ENCODE measurements at places on chromosomes 11 and 22.

- no peak for DNase-seq
These were observed 4.4 kb downstream of the APOL1 start for GRCh38 chr22:36257308-36257707.

DNA sequence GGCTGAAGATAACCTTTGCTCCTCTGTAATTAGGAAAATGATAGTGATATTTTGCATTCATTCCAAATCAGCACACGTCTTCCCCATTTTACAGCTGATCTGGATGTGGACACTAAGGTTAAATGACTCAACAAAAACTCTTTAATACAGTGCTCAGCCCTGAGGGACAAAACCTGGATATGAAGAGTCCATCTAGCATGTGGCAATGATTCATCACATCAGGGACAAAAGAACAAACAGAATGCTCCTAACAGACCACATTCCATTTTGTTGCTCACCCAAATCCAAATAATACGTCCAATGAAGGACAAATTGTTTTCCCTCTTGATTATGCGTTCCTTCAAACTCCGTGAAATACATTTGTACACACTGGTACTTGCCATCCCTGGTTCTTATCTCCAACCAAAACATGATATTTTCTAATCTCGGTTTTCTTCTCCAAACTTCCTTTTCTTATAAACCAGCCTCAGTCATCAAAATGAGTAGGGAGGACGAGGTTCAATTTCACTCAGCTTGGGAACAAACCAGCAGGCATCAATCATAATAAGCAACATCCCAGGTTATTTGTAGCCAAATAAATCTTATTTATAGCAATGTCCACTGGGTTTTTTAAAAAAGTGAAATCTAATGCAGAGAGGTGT is 53.7 kb upstream of the MTMR2 start:
- no peak for DNase-seq

DNA sequence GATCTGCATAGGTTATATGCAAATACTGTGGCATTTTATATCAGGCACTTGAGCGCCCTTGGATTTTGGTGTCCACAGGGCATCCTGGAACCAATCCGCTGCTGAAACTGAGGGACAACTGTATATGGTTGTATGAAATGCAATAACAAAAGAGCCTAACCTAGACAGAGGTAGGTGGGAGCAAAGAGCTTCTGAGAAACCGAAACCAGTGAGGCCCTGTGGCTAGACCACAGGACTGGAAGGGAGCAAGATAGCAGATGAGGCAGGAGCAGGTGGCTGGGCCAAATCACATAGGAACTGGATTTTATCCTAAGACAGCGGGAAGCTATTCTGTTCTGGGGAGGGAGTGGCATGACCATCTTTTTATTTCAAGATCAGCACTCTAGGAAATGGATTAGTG is 30.1 kb downstream of the RCN1 start:
- no peak for DNase-seq

DNA sequence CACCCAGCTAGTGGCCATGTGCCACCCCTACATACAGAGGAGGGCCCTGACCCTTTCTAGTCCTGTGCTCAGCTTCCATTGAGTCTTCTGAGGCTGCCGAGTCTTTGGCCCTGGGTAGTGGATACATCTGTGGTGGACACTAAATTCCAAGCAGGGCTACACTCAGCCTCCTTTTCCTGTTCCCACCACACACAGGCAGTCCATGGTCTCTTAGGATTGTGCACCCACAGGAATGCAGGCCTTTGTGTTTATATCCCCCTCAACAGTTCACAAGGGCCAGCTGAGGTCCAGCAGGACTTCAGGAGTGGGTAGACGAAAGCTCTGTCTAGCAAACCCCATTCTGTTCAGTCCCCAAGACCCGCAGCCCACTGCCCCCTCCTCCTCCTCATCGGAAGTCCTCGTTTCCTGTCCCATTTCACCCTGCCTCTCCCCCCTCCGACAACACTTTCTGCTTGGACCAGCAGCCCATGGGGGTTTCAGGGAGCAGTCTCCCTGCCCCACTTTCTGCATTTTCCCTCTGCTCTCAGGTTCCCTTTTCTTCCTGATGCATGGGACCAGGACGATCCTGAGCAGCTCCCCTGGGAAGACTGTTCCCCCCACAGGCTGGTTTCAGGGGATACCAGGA is 91.8 kb downstream of the SWAP70 start:
- DNase-seq: no peak

- no peak for DNase-seq
These were observed 885.8 kb downstream of the KCNA4 start for GRCh38 chr11:29131055-29131454.

DNA sequence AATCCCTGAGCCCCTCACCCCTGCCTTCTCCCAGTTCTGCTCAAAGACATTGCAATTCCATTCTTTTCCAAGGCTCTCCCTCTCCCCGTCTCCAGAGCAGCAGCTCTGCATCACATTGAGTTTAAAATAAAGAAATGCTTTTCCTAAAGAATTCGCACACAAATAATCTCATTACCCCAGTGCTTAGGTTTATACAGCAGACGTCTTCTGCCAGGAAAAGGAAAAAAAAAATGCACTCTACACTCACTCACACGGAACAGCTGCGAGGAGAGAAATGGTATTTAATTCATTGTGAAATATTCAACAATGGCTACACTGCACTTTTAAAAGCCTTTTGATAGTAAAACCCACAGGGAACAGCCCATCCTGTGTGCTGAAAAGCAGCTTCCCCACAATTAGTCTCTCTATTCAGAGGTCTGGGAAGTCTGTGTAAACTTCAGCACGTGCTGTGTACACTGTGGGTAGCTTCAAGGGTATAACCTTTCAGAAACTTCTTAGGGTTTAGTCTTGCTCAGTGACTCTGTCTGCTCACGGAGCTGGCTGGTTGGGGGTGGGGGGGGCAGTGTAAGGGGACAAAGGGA is 42.8 kb downstream of the ETS1 start:
- DNase-seq: no peak

DNA sequence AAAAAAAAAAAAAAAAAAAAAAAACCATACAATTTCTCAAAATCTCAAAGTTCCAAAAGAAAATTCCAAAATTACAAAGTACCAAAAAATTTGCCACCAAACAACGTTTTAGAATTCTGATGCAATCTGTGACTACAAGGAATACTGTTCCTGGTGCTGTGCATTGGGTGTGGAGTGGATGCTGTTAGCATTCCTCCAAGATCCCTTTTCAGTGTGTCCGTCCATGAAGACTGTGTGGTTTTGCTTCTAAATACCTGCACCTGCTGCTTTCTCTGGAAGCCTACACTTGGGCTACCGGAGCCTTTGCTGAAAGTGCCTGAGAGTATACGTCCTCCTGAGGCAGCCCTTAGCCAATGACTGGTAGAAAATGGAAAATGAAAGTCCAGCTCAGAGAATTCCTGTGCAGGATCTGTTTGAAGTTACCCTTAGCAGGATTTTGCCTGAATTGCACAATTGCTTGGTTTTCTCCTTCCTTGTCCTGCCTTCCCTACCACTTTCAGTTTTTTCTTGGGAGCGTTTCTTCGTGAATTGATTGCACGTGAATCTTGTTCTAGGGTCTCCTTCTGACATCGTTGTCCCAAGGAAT is 140.8 kb downstream of the TRPC6 start:
- DNase-seq: no peak

GRCh38 chr11:63915961-63916836 is 765 bp downstream of the RCOR2 start:
- DNase-seq: peak; percentile 84

- no peak for DNase-seq
These were observed 537.4 kb upstream of the CCDC90B start for GRCh38 chr11:83823461-83824025.

DNA sequence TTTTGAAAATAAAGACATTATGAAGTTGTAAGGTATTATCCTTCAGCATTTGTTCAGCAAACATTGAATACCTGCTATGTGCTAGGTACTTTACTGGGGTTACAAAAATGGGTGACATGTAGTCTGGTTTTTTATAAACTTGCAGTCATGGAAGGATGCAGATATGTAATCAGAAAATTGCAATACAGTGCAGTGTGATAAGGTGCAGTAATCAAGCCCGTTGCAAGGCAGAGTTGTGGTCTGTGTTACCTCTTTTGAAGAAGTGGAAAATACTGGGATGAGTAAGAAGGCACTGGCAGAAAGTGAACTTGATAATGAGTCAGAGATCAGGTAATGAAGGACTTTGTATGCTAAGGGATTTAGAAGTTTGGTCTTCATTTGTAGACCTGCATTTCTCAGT is 8.1 kb downstream of the FBXO7 start:
- no peak for DNase-seq

DNA sequence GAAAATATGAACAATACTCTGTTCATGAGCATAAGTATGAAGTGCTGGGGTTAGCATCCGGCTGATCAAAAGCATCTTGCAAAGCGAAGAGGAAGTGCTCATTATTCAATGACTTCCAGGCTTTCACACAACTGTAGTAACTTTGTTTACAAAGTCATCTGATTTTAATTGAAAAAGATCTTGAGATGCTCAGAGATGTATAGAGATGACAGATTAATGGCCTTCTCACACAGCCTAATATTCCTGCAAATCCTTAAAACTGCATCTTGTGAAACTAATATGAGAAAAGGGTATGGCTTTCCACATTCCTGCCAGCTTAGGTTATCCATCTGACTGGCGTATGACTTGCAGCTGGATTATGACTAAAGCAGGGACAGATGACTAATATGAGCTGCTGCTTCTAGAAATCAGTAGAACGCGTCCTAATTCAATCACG is 125.4 kb downstream of the CASP12 start:
- peak; percentile 44 for DNase-seq

- DNase-seq: no peak
These were observed 9.3 kb downstream of the HINFP start for GRCh38 chr11:119130662-119131061.

GRCh38 chr22:27732391-27732790 is 69.2 kb downstream of the MN1 start:
- DNase-seq: no peak

DNA sequence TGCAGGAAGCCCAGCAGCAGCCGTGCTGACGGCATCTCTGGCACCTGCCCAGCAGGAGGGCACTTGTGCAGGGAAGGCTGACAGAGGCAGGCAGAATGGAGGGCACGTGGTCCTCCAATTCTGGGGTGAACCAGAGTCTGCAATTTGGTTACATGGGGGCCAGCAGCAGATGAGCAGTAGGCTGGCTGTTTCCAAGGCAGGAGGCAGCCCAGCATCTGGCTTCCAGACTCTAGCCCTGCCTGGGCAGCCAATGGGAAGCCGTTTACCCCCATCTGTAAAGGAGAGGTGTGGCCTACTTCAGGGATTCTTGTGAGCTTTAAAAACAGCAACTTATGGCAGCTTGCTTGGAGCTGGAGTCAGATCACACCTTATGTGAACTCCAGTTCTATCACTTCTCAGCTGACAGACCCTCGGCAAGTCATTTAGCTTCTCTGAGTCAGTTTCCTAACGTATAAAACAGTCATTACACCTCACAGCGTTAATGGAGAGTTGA is 27.9 kb upstream of the RASL10A start:
- DNase-seq: peak; percentile 83

DNA sequence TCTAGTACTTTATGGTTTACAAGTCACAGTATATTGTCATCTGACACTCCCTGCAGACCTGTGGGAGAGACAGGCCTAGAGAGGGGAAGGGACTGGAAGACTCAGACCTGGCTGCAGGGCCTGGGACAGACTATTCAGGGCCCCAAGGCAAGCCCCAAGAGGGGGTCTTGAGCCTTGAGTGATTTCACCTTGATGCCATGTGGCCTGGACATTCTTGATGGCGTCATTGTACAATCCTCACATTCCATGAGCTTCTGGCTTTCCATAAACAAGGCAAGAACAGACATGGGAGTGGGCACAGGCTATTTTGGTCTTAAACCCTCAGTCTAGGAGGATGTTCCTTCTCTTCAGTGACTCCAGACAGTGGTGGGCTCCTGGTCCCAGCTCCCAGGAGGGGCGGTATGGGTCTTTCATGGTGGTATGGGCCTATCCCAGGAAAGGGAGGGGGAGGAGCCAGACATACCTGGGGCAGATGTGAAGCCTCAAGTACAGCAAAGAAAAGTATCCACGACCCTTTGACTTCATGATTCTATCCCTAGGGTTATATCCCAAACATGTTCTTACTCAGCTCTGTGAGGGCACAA is 1.8 kb upstream of the TBC1D10A start:
- DNase-seq: no peak

GRCh38 chr11:130737866-130738431 is 178.3 kb downstream of the SNX19 start:
- peak; percentile 21 for DNase-seq

DNA sequence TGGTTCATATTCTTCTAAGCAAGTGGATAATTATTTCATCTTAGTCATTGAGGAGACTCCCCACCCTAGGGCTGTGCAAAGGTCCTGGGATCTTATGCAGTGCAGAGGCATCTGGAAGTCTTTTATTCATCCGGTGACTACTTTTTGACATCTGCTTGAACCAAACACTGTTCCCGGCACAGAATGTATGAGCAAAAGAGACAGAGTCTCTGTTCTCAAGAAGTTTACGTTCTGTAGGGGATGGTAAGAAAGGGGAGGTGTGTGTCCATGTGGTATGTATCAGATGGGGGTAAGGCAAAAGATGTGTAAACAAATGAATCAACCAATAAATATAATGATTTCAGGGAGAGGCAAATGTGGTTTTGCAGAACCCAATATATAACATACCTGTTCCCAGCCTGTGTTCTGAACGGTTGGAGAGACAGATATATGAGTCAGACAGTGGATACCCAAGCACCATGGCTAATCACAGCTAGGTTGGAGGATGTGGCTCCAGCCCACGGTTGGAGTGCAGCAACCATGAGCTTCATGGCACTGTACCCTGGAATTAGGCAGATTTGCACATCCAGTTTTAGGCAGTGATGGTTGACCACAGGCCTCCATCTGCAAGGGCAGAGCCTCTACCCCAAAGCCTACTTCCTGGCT is 75.1 kb upstream of the CADM1 start:
- no peak for DNase-seq

DNA sequence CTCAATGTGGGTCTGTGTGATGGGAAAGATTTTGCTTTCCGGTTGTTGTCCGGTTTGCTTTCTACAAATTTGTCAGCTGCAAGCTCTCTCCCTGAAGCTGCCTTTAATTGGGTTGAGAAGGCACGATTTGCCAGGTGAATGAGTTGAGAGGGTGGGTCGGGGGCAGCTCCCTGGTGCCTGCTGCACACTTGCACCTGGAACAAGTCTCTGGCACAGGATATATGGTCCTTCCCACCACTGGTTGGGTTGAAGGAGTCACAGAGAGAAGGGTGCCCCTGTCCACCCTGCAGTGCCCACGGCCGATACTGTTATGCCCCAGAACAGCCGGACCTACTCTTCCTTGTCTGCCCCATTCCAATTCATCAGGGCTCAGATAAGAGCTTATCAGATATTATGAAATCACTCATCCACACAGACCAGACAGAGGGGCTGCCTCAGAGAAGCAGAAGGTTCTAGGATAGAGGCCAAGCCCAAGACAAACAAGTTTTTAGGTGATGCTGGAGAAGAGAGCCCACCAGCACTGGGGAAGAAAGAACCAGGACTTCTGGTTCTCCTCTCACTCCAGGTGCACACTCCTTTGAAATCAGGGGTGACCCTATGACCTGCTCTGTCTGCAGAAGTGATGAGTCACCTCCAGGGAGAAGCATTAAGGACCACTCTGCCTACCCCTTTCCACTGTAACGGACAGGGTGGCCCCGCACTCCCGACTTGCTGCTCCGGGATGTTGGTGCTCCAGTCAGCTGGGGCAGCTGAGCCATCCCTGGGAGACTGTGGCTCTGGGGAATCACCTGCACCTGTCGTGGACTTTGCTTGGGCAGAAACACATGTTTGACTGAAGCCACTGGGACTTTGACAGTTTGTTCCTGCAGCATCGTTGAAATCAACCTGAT is 45.3 kb downstream of the RTL6 start:
- DNase-seq: no peak

Measured in BE2C (cell line).